ENCODE measurements at places on chromosomes 5 and 9.

DNA sequence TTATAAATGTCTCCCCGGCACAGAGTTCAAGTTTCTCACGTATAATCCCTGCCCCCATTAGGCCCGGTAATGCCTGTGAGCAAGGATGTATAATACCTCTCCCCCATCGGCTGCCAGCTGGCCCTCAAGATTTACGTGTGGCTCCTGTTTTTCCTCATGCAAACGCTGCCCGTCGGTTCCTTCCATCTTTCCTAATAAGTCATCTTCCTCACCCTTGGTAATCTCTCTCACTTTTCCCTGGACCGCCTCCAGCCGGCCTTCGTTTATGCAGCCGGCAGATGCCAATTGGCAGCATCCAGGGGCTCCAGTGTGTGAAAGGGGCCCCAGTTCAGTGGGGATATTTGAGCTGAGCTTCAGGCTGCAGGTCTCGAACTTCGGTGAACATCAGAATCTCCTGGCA, 86.5 kb upstream of the NEURL1B start:
- peak; percentile 76 for DNase-seq

GRCh38 chr5:58369513-58370190, 90.2 kb downstream of the PLK2 start:
- DNase-seq = no peak

DNA sequence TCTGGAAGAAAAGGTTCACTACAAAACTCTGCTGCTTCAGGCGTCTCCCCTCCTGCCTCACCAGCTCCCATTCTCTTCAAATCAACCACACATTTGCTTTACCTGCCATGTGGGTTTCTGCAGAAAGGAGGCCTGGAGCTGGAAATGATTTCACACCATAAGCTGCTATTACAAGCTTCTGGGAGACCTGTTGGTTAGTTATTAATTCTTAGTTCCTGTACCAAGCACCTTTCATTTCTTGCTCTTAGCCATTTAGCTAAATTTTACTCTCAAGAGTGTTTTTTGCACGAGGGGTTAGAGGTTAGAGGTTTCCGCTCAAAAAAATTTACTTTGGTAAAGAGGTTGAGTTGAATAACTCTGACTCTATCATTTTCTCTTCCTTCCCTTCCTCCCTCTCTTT, 70.3 kb downstream of the MAP1B start:
- DNase-seq = no peak

DNA sequence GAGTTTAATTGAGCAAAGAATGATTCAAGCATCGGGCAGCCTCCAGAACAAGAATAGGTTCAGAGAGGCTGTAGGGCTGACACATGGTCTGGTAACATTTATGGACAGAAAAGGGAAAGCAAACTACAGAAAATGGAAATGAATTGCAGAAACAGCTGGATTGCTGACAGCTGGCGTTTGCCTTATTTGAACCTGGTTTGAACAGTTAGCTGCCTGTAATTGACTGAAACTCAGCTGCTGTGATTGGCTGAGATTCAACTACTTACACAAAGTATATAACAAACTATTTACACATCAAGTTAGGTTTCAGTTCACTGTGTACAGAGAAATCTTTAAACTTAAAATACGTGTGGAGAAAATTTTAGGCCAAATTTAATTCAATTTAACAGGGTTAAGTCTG, 441.7 kb downstream of the PRELID2 start:
- DNase-seq = no peak

DNA sequence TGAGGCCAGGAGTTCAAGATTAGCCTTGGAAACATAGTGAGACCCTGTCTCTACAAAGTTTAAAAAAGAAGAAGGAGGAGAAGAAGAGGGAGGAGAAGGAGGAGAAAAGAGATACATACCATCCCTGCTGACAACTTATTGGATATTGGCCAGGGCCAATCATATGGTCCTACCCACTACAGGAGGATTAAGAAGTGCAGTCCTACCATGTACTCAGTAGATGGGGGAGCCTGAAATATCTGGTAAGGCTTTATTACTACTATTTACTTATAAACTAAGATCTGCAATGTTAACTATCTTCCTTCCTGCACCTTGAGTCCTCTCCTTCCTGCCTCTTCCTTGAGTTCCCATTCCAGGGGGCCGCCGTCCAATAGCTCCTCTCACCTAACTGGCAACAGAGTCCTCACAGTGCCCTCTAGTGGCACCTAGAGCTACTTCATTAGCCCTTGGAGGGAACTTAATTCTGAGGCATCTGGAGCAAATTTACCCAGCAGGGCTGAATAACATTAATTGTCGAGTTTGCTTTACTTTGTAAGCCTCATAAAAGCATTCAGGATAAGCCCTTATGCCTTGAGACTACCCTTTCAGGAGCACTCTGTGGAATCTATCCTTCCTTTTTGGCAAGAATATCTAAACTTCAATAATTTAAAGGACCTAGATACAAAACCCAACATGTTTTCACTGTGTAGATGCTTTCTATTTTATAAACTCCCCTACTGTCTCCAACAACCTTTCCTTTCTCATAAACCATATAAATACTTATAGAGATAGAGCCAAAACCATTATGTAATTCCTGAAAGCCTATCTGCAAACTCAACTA, 39.1 kb upstream of the RANBP6 start:
- DNase-seq = peak; percentile 53

- DNase-seq = no peak
Observed at GRCh38 chr5:57687596-57687995, 205.0 kb upstream of the ACTBL2 start.

Measured in uterus (tissue), 4 donors.